ENCODE measurements at places on chromosomes 2 and 18.

DNA sequence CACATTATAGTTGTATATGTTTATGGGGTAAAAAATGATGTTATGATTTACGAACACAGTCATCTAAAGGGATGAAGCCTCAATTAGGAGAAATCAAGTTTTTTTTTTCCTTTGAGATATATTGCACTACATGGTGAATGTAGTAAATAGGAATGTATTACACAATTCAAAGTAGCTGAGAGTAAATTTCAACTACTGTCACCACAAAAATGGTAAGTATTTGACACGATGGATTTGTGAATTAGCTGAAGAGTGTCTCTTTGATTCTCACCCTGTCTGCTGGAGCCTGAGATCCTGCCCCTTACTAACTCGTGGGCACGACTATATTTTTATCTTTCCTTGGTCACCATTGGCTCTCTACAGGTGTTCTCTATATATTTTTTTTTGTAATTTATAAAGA is 540.4 kb upstream of the DSEL start:
- no peak for DNase-seq

DNA sequence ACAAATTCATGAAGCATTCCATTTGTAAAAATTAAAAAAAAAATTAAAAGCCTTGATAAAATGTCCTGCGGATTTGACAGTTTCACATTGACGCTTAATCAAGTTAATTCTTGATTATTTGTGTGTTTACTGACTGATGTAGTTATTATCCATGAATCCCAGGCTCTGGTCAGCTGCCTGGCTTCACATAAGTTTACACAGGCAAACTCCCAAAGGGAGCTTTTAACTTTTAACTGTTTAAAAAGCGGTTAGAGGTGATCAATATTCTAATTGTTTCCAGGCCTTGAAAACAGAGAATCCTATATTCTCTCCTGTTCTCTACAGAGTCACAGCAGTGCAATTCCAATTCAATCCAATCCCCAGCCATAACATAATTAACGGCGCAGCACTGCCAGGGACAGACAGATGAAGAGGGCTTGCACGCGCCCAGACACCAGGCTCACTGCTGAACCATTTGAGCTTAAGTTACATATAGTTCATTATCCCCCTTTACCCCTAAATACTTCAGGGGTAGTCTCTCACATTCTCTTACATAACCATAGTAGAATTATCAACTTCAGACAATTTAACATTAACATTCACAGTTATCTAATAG is 47.5 kb downstream of the ATP8B1 start:
- DNase-seq: no peak

DNA sequence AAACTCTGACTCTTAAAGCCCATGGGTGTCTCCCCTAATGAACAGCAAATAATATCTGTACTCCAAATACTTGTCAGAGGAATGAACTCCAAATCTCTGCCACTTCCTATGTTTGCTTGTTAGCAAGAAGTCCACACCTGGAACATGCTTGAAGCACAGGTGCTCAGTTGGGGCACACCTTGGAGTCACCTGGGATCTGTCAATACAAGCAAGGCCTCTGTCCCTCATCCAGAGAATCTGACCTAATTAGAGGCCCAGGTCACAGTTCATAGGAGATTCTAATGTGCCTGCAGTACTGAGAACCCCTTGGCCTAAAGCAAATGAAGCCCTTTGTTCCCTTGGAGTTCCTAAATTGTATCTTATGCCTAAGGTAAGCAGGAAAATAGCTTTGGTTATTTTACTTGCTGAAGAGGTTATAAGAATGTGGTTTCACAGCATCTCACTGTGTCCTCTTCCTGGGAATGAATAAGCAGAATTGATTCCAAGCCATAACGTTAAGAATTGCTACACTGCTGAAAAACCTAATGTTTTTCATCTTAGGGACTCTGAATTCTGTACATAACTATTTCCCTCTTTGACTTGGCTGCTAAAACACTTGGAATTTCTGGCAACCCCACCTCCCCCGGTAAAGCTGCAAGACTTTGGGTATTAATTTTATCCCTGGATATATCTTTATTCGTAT is 113.4 kb downstream of the PIEZO2 start:
- DNase-seq: no peak

DNA sequence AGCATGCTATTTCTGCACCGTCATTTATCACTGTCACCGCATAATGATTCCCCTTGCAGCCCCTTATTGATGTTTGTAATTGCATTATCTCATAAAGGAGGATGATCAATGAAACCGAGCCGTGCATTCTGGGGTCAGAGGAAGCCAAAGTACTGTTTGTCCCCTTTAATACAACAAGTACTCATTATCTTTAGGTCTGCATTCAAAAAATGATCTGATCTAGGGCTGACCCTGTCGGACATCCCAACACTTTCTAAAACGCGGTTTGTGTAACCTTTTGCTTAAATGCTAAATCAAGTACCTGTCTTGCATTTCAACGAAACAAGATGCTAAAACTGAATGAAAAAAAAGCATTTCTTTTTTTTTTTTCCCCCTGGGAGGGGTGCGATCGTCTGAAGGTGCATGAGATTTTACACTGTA is 143.8 kb downstream of the MEIS1 start:
- no peak for DNase-seq

- no peak for DNase-seq
Measured at GRCh38 chr2:188316791-188317423, 25.2 kb downstream of the GULP1 start.

- no peak for DNase-seq
Measured at GRCh38 chr2:38109732-38110181, 33.8 kb upstream of the CYP1B1 start.

DNA sequence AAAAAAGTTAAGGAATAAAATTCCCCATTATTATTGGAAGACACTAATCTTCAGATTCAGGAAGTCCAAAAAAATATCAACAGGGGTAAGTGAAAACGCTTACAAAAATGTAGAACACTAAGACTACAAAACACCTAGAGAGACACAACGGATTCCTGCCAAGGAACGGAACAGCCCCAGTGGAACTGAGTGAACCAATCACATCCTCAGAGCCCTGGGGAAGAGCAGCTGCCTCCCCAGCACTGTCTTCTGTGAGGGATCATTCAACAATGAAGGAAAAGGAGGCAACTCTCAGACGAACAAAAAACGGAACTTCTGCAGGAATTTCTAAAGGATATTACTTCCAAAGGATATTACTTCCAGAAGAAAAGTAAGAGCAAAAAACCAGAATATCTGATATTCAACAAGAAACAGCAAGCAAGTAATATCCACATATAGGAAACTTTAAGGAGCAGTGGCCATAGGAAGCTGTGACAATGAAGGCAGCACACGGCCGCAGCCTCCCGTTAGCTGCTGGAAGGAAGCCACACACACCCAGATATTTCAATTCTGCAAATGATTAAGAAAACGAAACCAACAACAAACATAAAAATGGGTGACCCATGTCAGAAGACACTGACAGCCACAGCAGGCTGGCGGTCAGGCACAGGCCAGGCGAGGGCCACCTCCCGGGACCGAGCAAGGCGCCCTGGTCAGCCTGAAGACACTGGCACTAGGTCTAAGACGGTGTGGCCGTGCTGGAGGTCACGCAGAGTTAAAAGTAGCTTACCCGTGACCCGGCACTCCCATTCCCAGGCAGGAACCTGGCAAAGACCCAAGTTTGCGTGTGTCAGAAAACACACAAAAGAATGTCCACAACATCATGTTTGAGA is 81.8 kb downstream of the HDAC4 start:
- DNase-seq: no peak

DNA sequence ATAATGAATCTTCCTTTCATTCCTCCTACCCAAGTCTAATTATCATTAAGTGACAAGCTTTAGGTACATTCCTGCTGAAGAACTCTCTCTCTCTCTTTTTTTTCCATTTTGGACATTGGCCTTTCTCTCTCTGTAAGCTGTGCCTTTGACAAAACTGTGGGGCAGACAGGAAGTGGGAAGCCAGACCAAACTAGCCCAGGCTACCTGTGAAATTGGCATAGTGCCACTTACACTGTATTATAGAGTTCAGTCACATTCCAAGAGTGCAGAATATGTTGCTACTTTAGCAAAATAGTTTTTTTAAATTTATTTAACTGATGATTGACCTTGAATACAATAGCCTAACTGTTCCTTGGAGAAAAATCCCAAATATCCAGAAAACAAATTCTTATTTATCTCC is 381.5 kb upstream of the ETAA1 start:
- DNase-seq: no peak

GRCh38 chr2:229783108-229783721 is 68.9 kb upstream of the DNER start:
- no peak for DNase-seq

DNA sequence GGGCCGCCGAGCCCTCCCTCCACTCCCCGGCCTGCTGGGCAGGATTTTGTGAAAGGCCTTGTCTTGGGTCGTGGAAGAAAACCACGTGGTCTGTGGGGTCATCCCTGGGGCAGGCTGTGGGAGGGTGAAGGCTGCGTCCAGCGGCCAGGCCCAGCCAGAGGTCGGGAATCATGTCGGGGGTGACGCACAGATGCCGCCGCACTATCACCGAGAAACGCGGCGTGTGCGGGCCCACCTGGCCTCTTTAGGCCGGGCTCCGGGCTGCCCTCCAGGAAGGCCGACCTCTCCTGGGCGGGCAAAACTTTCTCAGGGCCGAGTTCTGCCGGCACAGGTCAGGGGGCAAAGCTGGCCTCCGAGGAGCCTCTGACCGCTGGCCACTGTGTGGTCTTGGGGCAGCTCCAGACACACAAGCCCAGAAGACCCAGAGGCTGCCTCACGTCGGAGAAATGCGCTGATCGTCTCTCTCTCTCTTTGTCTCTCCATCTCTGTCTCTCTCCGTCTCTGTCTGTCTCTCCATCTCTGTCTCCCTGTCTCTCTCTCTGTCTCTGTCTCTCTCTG is 28.4 kb downstream of the NFATC1 start:
- DNase-seq: no peak

DNA sequence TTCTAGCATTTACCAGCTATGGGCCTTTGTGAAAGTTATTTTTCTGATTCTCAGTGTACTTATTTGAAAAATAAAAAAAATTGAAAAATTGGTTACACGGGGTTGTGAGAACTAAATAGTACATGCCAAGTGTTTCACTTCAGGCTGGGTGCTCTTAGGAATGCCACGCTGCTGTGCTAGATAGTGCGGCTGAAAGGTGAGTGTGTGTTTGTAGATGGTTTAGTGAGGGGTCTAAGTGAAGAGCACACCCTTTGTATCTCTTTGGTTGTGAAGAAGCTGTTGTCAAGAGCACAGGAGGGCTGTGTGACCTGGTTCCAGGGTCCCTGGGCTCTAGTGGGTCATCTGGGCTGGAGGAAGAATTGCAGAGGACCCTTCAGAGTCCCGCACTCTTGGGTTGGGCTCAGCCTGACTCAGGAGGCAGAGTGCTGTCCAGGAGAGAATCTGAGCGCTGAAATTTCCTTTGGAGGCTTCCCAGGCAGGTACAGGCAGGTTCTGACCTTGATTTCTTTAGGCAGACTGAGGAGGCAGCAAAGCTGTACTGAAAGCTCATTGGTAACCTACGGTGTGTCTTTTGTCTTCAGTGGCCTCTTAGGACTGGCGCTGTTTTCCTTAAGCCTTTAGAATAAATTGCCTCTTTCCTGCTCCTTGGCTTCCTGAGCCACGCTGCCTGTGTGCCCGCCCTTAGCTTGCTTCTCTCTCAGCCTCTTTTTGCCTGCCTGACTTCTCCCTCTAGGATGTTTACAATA is 44.4 kb downstream of the MAP4K4 start:
- no peak for DNase-seq

DNA sequence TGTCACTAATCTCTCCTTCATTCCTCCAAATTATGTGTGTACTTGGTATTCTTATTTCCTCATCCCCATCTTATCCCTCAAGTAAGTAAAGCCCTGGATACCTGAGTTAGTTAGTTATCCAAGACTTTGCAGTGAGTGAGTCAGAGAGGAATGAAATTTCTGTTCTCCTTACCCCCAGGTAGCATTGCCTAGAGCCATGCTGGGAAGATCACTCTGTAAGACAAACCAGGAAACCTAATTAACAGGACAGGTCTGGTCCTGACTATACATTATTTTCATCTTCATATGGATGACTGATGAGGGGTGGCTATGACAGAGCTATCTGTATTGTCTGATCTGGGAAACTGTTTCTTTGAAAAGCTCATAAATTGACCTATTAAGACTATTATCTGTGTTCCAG is 55.0 kb upstream of the ITGA6 start:
- DNase-seq: no peak

DNA sequence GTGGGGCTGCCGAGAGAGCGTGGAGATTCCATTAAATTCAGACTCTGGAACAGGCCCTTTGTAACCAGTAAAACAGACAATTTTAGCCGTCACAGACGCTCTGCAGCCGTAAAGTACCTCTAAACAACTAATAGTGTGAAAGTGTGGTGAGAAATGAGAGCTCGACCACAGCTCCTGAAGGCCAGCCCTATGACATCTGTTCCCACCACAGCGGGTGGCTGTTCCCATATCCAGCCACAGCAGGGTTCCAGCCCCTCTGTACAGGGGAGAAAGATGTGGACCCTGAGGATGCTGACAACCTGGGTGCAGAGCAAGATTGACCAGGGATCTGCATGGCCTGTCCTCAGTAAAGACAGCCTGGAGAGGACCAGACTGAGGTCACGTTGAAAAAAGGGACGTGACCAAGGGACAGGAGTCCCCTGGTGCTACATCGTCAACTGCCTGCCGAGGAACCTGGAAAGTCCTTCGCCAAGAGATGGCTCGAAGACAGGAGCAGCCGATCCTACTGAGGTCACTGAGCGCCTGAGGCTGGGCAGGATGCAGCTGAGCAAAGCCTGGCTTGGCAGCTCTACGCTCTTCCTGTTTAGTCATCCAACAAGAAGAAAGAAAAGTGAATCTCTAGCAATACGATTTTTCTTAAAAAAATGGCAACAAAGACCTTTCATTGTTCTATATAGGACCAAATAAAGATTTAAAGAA is 831.7 kb downstream of the RNF144A start:
- no peak for DNase-seq

GRCh38 chr2:216354306-216354705 is 18.0 kb downstream of the MARCHF4 start:
- no peak for DNase-seq

GRCh38 chr2:190093793-190094192 is 31.3 kb upstream of the MSTN start:
- DNase-seq: no peak

- no peak for DNase-seq
Measured at GRCh38 chr2:62844311-62845090, 139.0 kb downstream of the EHBP1 start.

- DNase-seq: no peak
Measured at GRCh38 chr2:163863073-163863472, 127.3 kb upstream of the FIGN start.

DNA sequence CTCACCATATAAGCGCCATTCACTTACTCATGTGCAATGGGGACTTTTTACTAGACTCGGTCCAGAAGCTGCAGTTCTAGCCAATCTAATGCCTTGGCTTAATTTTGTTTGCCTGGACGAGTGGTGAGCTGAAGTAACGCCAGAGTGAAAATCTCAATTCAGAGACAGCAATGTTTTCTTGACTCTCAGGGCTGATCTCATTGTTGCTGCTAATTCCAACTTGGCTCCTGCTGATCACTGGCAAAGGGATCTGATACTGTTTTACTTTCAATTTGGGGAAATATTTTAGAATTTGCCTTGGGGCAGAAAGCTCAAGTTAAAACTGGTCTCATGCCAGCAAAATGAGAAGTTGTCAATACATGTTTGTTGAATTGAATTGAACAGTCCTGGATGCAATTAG is 906.6 kb upstream of the CDH2 start:
- DNase-seq: no peak

All from stimulated activated naive CD4-positive, alpha-beta T cell treated with Interleukin-2 at 50 U/mL for 16 hours (primary cell).